ENCODE measurements at places on chromosomes 7 and 10. TPM values are rescaled to one million over a fixed set of nuclear protein-coding genes. Genes with fewer than 3 reads are reported as not detected.

Gene ECHDC3
- 4.4 TPM for total RNA-seq

Gene PPP1R17
- not detected for total RNA-seq

Gene CPN1
- total RNA-seq, result not detected

Gene PLEKHS1
- total RNA-seq, result 0.09 TPM

Gene TAF5
- 3.2 TPM for total RNA-seq

Gene OPALIN
- not detected for total RNA-seq

Gene VGF
- total RNA-seq, result 0.14 TPM

Gene RSPH10B2
- 0.14 TPM for total RNA-seq

Measured in smooth muscle cell of bladder (primary cell).